ENCODE measurements at places on chromosomes 6 and 20. TPM values are rescaled to one million over a fixed set of nuclear protein-coding genes. Genes with fewer than 3 reads are reported as not detected.

DBNDD2 gene
- polyA plus RNA-seq, result 69.3 TPM

LY6G6C gene
- polyA plus RNA-seq, result 1.2 TPM

TOX2 gene
- 15.4 TPM for polyA plus RNA-seq

GPR63 gene
- 3.9 TPM for polyA plus RNA-seq

FKBP1C gene
- polyA plus RNA-seq, result 1.0 TPM

PTPRK gene
- polyA plus RNA-seq, result 35.3 TPM

SIRPD gene
- polyA plus RNA-seq, result not detected

ZNF292 gene
- 24.6 TPM for polyA plus RNA-seq

ANKEF1 gene
- polyA plus RNA-seq, result 3.7 TPM

SLC17A1 gene
- polyA plus RNA-seq, result 0.12 TPM

DEK gene
- polyA plus RNA-seq, result 111 TPM

CTAGE9 gene
- polyA plus RNA-seq, result not detected

PRDM13 gene
- 2.3 TPM for polyA plus RNA-seq
